ENCODE measurements at places on chromosomes 4 and X.

DNA sequence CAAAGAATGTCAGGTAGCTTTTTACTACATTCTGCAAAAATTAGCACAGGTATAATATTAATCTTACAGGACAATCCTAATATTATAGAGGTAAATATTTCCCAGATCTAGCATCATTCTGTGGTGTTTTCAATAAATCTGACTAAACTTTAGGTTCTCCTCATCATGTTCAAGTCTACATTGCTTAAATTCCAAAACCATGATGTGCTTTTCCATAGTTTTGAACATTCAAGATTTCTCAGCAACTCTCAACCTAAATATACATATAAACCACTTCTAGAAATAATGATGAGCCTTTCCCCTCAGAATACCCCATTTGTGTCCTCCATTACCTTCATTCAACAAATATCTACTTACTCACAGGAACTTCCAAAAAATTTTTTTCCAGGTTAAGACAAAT is 23.1 kb downstream of the EIF4E start:
- no peak for DNase-seq

GRCh38 chrX:55648434-55648833 is 25.2 kb downstream of the FOXR2 start:
- DNase-seq = no peak

DNA sequence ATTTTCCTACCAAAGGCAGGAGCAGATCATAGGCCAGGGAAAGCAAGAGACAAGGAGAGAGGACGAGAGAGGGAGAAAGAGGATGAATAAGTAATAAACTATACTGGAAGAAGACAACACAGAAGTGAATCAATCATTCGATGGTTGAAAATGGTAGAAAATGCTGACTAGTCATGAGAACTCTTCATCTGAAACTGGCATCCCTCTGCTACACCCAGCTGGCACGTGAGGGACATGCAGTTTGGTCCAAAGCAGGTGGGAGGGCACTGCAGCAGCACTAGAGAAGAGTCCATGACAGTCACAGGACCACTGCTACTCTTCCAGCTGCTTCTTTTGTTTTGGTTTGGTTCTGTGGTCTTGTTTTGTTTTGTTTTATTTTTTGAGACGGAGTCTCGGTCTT is 74.1 kb downstream of the AFAP1 start:
- no peak for DNase-seq

- DNase-seq = no peak
These were observed 23.2 kb upstream of the AASDH start for GRCh38 chr4:56410247-56411062.

DNA sequence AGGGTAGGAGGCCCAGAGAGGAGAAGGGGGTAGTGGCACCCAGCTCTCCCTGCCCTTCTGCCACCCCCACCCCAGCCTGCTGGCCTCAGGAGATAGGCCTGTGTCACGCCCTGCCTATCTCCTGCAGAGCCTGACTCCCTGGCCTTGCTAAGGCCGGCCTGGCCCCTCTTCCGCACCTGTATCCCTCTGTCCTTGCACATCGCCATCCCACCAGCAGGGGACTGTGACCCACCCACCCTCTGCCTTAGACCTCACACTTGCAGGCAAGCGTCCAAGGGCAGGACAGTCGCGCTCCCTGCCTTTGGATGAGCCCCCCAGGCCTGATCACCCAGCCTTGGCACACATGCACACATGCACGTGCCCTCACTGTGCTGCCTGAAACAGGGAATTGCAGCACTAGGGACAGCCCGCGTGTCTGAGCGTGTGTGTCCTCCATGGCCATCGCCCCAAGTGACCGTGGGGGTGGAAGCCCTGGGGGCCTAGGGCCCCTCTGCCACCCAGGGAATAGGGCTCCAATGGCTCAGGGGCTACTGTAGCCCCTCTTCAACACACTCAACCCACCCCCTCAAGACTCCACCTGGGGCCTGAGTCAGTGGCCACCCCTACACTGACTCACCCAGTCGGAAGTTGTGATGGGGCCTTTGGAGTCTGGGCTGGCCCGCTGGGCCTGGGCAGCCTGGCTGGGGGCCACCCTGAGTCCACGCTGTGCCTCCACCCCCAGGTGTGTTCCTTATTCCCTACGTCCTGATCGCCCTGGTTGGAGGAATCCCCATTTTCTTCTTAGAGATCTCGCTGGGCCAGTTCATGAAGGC is 2.1 kb downstream of the SLC6A8 start:
- DNase-seq = no peak

DNA sequence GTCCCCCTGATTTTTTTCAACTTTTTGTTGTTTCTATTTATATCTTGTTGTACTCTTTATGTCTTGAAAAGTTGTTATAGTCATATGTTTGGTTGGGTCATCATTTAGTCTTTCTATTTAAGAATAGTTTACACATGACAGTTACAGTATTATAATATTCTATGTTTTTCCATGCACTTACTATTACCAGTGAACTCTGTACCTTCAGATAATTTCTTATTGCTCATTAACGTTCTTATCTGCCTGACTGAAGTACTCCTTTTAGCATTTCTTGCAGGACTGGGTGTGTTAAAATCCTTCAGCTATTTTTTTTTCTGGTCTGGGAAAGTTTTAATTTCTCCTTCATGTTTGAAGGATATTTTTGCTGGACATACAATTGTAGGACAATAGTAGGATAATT is 157.7 kb upstream of the DIPK2B start:
- no peak for DNase-seq

Measured in D721Med (cell line).